NCI-H187 (cell line): ENCODE measurements at places on chromosomes 5 and 9.

DNA sequence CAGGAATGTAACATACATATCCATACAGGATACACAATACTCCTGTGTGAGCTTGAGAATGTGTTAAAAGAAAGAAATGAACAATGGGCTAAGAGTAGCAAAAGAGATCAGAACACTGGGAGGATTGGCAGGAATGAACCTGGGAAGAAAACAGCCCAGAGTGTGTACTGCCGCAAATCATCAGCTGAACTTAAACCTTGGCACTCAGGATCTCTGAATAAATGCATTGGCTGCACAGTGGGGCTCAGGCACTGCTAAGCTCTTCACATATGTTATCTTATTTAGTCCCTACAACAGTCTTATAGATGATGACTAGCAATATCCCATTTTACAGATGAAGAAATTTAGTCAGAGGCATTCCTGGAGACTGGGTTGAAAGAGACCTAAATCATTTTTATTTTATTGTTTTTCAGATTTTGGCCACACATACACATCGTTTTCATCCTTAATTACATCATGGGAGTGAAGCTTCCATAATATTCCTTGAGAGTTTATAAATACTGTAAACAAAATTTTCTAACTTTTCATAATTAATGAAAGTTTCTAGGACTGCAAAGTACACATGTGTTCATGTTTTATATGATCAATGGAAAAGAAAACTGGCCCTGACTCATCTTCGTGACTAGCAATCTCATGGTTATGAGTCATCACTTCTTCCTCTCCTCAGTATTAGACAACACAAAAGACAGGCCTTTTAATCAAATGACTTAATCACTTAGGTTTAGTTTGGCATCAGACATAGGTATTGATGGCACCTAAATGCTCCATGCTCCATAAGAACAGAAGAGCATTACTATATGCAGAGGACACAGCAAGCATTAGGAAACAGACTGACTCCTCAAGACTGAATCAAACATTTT lies 59.2 kb downstream of the CDH18 start:
- no peak for DNase-seq

- DNase-seq, result no peak
Observed at GRCh38 chr9:127734247-127734746, 797 bp downstream of the TOR2A start.

DNA sequence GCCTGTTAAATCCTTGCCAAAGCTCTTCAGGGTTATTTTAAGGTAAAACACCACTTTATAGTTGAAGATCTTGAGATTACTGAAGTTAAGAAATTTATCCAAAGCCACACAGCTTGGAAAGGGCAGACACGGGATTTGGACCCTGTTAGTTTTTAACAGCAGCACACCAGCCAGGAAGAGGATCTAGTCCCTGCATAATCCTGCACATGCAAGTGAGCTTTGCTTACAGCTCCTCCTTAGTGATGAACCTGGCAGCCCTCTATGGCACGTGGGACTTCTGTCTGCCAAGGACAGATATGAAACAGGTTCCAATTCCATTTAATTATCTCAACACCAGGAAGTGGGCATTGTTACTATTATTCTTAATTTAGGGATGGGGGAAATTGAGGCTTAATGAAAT lies 108.7 kb downstream of the TRIM32 start:
- DNase-seq, result no peak

GRCh38 chr9:14722391-14723035 lies at the start of gene CER1:
CER1 (minus strand) TSS chr9:14722733; CDS start chr9:14722672, 61 bp downstream.
- DNase-seq, result no peak

DNA sequence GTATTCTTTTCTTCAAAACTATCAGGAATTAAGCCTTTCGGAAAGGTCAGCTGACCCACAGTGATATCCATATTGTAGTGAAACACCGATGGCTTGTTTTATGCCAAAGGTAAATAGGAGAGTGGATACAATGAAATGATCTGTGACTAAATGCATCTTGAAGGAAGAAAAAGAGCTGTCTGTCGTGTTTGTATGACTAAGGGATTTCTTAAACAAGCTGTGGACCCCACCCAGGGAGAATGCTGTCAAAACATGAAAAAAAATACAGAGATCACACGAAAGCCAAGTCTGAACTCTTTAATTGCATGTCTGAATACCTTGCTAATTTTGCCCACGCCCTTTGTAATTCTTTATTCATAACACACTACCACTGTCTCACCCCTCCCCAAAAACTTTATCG lies 286.4 kb upstream of the WWC1 start:
- no peak for DNase-seq
